ENCODE measurements at places on chromosomes 7 and 10.

GRCh38 chr7:149865437-149865836 lies 8.3 kb upstream of the ATP6V0E2 start:
- H3K4me1 ChIP-seq: peaks cover 41% of the 10 kb centered on the region
- no peak for DNase-seq
- H3K36me3 ChIP-seq: peaks cover 49% of the 10 kb centered on the region
- no peak overlapping the region for H3K27ac ChIP-seq
- H3K4me3 ChIP-seq: no peak overlapping the region
- no peaks in the 10 kb centered on the region for H3K27me3 ChIP-seq

DNA sequence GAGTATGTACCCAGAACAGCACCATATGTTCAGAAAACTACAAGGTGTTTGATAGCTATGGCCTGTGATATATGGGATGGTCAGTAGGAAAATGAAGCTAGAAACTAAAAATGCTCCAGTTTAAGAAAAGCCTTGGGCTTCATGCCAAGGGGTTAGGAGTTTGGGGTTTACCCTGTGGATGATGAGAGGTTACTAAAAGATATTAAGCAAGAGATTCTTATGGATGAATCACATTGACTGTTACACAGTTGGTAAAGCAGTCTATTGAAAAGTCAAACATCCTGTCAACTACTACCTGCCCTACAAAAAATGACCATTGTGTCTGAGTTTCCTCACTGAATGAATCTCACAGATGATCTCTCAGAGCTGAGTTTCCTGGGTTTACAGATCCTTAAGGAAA lies 166.2 kb upstream of the INHBA start:
- no peak for DNase-seq
- H3K4me1 ChIP-seq: peaks cover 3% of the 10 kb centered on the region
- H3K4me3 ChIP-seq: no peak overlapping the region
- no peaks in the 10 kb centered on the region for H3K36me3 ChIP-seq

GRCh38 chr10:3173171-3173878 lies 743 bp upstream of the PITRM1 start:
- H3K4me1 ChIP-seq: peaks cover 23% of the 10 kb centered on the region
- peak overlapping the region; percentile 33 for H3K27ac ChIP-seq
- peaks cover 18% of the 10 kb centered on the region for H3K36me3 ChIP-seq
- no peaks in the 10 kb centered on the region for H3K27me3 ChIP-seq

GRCh38 chr10:70115948-70116682 lies 16.5 kb downstream of the AIFM2 start:
- peak; percentile 27 for DNase-seq
- H3K4me1 ChIP-seq: peaks cover 18% of the 10 kb centered on the region
- H3K36me3 ChIP-seq: peaks cover 81% of the 10 kb centered on the region
- no peaks in the 10 kb centered on the region for H3K27me3 ChIP-seq
- no peak overlapping the region for H3K4me3 ChIP-seq

GRCh38 chr7:132177708-132178401 lies 398.4 kb downstream of the PLXNA4 start:
- no peaks in the 10 kb centered on the region for H3K4me1 ChIP-seq
- no peaks in the 10 kb centered on the region for H3K27me3 ChIP-seq
- H3K36me3 ChIP-seq: peaks cover 22% of the 10 kb centered on the region
- H3K4me3 ChIP-seq: no peak overlapping the region
- no peak overlapping the region for H3K27ac ChIP-seq

- no peaks in the 10 kb centered on the region for H3K4me1 ChIP-seq
- H3K4me3 ChIP-seq: no peak overlapping the region
- no peak overlapping the region for H3K27ac ChIP-seq
- DNase-seq: no peak
- H3K36me3 ChIP-seq: no peaks in the 10 kb centered on the region
- H3K27me3 ChIP-seq: peaks cover 30% of the 10 kb centered on the region
These were observed 292.0 kb downstream of the WDR37 start for GRCh38 chr10:1347962-1348772.

DNA sequence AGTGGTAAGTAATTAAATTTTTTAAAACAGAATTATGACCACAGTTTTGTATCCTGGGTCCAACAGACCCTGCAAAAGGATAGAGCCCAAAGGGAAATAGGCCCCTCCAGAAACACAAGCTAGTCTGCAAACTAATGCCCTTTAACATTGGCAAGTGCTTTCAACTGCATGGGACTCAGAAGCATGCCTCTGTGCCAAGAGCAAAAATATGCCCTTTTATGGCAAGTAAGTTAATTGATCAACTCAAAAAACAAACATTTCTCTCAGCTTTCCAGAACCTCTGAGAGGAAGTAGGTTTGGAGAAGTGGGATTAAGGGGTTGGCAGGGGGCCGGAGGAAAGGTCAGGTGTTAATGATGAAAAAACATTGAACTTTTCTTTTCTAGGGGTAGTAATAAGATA lies 186.6 kb upstream of the PRSS1 start:
- no peaks in the 10 kb centered on the region for H3K36me3 ChIP-seq
- peaks cover 50% of the 10 kb centered on the region for H3K27me3 ChIP-seq
- no peak overlapping the region for H3K4me3 ChIP-seq

- H3K27ac ChIP-seq: no peak overlapping the region
- no peak for DNase-seq
- no peaks in the 10 kb centered on the region for H3K27me3 ChIP-seq
- H3K36me3 ChIP-seq: no peaks in the 10 kb centered on the region
- H3K4me3 ChIP-seq: no peak overlapping the region
- H3K4me1 ChIP-seq: peaks cover 4% of the 10 kb centered on the region
These were observed 91.8 kb upstream of the KMT2C start for GRCh38 chr7:152527610-152528032.

DNA sequence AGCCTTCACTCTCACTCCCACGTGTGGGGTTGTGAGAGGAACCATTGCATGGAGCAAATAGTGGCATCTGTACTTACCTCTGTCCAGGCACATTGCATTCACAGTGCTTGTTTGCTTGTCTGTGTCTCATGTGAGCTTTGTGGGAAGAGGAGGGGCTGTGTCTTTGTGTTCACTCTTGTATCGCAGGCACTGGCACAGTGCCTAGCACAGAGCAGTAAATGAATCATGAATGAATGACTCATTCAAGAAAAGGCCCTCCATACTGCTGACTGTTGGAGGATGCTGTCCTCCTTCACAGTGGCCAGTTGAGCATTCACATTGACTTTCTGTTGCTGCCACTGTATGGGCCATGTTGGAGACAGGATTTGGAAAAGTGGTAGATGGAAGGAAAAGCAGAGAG lies 125.3 kb downstream of the SORCS3 start:
- H3K4me3 ChIP-seq: no peak overlapping the region
- no peaks in the 10 kb centered on the region for H3K36me3 ChIP-seq
- H3K4me1 ChIP-seq: no peaks in the 10 kb centered on the region
- no peak overlapping the region for H3K27ac ChIP-seq

- H3K4me1 ChIP-seq: no peaks in the 10 kb centered on the region
- no peak overlapping the region for H3K4me3 ChIP-seq
- peak; percentile 24 for DNase-seq
- H3K36me3 ChIP-seq: no peaks in the 10 kb centered on the region
- H3K27me3 ChIP-seq: no peaks in the 10 kb centered on the region
These were observed 297.3 kb upstream of the LYZL1 start for GRCh38 chr10:28991333-28992270.

GRCh38 chr10:93076871-93077270 lies 3.2 kb downstream of the CYP26A1 start:
- no peak overlapping the region for H3K27ac ChIP-seq
- DNase-seq: no peak
- no peaks in the 10 kb centered on the region for H3K36me3 ChIP-seq
- H3K4me3 ChIP-seq: no peak overlapping the region
- peaks cover 37% of the 10 kb centered on the region for H3K4me1 ChIP-seq

- no peak overlapping the region for H3K4me3 ChIP-seq
- no peaks in the 10 kb centered on the region for H3K4me1 ChIP-seq
- no peak overlapping the region for H3K27ac ChIP-seq
- no peaks in the 10 kb centered on the region for H3K36me3 ChIP-seq
These were observed 240.4 kb downstream of the CAMK1D start for GRCh38 chr10:12589791-12590190.

- no peaks in the 10 kb centered on the region for H3K27me3 ChIP-seq
- no peak overlapping the region for H3K27ac ChIP-seq
- DNase-seq: no peak
- H3K4me3 ChIP-seq: no peak overlapping the region
These were observed 38.5 kb downstream of the ZMYND11 start for GRCh38 chr10:173741-174140.

GRCh38 chr7:159271781-159272180 lies 127.1 kb upstream of the VIPR2 start:
- no peak for DNase-seq
- no peaks in the 10 kb centered on the region for H3K4me1 ChIP-seq
- H3K27ac ChIP-seq: no peak overlapping the region
- no peaks in the 10 kb centered on the region for H3K36me3 ChIP-seq
- H3K27me3 ChIP-seq: peaks cover 6% of the 10 kb centered on the region

DNA sequence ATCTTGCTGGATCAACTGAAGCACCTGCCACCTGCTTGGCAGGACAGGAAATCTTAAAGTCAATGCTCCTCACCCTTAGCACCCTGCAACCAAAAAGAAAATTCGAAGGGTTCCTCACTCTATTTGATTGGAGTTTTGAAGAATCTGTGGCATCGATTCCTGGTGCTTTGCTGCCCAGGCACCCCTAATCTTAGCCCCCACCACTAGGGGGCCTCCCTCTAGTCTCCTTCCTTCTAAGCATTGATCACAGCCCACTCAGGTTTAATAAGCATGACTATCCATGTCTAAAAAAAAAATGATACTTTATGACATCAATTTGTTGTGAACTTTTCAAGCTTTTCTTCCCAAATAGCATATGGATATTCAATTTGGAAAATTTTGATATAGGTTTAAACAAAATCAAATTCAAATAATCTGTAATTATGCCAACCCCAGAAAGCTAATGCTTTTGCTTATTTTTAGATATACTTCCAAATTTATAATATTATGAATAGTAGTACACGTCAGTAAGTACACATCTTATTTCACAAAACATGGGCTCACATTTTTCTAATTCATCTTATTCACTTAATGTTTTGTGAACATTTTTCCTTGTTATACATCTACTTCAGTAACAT lies 45.3 kb downstream of the NRG3 start:
- DNase-seq: no peak
- H3K4me3 ChIP-seq: no peak overlapping the region
- H3K36me3 ChIP-seq: no peaks in the 10 kb centered on the region
- H3K27me3 ChIP-seq: no peaks in the 10 kb centered on the region

DNA sequence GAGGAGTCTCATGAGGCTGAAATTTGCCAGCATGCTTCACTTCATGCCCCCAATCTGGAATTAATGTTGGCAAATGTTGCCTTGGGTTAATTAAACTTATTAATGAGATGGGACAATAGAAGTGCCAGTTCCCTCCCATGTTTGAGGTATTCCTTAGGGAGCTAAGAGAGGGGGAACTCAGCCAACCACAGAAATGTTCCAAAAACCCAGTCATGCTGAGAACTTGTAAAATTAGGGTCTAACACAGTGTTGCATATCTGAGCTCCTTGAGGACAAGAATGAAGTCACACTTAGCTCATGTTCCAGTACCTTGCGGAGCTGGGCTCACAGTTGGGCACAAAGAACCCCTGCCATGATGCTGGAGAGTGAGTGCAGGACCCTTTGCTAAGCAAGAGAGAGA lies 89.4 kb downstream of the OAT start:
- no peak for DNase-seq
- H3K27ac ChIP-seq: no peak overlapping the region
- H3K4me3 ChIP-seq: no peak overlapping the region
- peaks cover 7% of the 10 kb centered on the region for H3K27me3 ChIP-seq
- no peaks in the 10 kb centered on the region for H3K4me1 ChIP-seq
- no peaks in the 10 kb centered on the region for H3K36me3 ChIP-seq

- no peak for DNase-seq
- H3K27me3 ChIP-seq: no peaks in the 10 kb centered on the region
- H3K36me3 ChIP-seq: no peaks in the 10 kb centered on the region
- no peak overlapping the region for H3K4me3 ChIP-seq
- peaks cover 8% of the 10 kb centered on the region for H3K4me1 ChIP-seq
These were observed 77.0 kb upstream of the GPR22 start for GRCh38 chr7:107392830-107393229.

DNA sequence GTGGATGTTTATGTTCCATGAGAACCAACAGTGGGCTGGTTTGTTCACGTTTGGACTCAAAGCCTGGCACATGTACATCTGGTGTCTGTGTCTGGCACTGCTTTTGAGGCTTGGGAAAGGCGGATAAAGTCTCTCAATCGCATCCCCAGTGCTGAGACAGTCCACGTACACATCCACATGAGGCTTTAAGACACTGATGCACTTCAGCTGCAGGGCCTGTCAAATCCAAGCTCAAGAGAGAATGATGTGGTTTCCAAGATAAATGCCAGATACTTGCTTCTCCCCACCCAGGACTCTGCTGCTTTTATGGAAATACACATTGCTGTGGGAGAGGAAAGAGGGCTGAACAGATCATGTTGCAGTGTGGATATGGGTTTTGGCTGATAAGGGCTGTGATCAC lies 178.4 kb downstream of the ADARB2 start:
- no peak overlapping the region for H3K27ac ChIP-seq
- DNase-seq: no peak
- peaks cover 66% of the 10 kb centered on the region for H3K27me3 ChIP-seq
- H3K4me1 ChIP-seq: no peaks in the 10 kb centered on the region
- H3K4me3 ChIP-seq: no peak overlapping the region

GRCh38 chr7:155782466-155782865 lies 29.8 kb downstream of the SHH start:
- H3K4me3 ChIP-seq: no peak overlapping the region
- H3K36me3 ChIP-seq: peaks cover 57% of the 10 kb centered on the region
- DNase-seq: no peak
- H3K27me3 ChIP-seq: peaks cover 8% of the 10 kb centered on the region
- H3K4me1 ChIP-seq: peaks cover 8% of the 10 kb centered on the region
- H3K27ac ChIP-seq: no peak overlapping the region

Measured in left ventricle myocardium inferior (tissue), 1 donor.